ENCODE measurements at places on chromosomes 2 and 18.

GRCh38 chr2:48845684-48846083 lies 90.2 kb upstream of the LHCGR start:
- DNase-seq: no peak

GRCh38 chr18:26653943-26654615 lies 105.7 kb upstream of the KCTD1 start:
- no peak for DNase-seq

DNA sequence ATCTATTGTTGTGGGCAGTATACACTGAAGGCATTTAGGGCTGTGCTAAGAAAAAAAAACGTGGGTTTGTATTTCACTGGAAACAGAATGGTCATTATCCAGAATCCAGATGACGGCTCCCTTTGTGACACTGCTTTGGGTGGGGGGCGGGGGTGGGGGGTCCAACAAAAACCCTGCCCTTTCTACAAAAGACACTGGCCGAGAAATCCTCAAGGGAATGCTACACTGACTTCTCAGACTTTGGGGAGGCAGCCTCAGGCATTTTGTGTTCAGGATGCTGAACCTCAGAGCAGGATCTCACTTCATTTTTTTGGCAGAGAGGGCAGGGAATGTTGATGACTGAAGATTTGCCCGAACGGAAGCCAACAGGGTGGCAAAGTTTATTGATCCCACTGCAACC lies 417.1 kb downstream of the HRH4 start:
- DNase-seq: no peak

DNA sequence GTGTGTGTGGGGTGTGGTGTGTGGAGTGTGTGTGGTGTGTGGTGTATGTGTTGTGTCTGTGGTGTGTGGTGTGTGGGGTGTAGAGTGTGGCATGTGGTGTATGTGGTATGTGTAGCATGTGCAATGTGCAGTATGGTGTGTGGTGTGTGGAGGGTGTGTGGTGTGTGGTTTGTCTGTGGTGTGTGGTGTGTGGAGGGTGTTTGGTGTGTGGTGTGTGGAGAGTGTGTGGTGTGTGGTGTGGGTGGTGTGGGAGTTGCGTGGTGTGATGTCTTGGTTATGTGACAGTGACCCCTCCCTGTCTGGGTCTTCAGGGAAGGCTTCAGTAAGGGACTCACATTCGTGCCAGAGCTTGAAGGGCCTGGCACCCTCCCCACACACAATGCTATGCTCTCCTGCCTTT lies 718.2 kb upstream of the SOX11 start:
- no peak for DNase-seq

- DNase-seq: no peak
Observed at GRCh38 chr2:217469203-217469810, 533.5 kb downstream of the TNS1 start.

DNA sequence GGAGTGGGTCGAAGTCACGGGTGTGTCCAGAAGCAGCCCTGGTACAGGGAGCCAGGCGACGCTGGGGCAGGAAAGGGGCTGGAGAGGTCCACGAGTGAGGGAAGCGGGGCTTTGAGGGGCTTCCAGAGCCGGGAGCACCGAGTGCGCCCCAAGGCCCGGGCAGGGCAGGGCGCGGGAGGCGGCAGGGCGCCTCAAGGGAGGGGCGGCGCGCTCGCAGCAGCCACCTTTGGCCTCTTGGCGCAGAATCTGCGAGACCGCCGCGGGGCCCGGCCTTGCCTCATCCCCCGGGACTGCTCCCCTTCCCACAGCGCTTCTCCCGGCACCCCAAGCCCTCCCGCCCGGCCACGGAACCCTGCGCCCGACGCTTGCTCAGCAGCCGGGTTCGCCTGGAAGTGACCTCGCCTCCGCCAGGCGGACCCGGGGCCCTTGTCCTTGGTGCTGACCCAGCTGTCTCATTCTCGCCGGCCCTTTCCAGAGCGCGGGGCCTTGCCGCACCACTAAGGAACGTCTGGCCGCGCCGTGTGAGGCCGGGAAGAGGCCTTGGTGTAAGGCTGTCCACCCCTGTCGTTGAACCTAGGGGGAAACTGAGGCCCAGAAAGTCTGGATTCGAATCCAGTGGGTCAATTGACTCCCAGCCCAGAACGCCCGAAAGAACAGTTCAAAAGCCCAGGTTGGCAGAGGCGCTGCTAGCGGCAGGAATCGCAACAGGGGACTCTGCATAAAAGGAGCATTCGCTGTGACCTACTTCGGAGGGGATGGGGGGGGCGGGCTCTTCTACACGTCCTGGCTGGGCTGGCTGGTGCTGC lies 584 bp upstream of the DNER start:
- DNase-seq: no peak

- no peak for DNase-seq
Observed at GRCh38 chr2:159071190-159071915, 102.9 kb downstream of the TANC1 start.

DNA sequence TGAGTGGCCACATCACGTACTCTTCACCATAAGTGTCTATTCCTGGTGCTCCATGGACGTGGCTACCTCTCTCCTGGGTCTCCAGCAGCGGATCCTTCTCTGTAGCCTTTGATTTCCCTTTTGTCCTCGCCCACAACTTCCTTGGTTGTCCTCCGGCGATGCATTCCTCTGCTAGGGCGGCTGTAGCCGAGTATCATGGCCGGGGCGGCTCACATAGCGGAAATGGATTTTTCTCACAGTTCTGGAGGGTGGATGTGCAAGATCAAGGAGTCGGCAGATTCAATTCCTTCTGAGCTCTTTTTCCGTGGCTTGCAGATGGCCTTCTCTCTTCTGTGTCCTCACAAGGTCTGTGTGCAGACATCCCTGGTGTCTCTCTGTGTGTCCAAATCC lies 35.7 kb downstream of the ACKR3 start:
- DNase-seq: no peak

GRCh38 chr2:15793078-15793913 lies 147.1 kb upstream of the MYCN start:
- no peak for DNase-seq

GRCh38 chr2:200871151-200871550 lies 6.7 kb upstream of the CLK1 start:
- DNase-seq: no peak

GRCh38 chr18:33356735-33357134 lies 83.8 kb downstream of the CCDC178 start:
- DNase-seq: no peak

DNA sequence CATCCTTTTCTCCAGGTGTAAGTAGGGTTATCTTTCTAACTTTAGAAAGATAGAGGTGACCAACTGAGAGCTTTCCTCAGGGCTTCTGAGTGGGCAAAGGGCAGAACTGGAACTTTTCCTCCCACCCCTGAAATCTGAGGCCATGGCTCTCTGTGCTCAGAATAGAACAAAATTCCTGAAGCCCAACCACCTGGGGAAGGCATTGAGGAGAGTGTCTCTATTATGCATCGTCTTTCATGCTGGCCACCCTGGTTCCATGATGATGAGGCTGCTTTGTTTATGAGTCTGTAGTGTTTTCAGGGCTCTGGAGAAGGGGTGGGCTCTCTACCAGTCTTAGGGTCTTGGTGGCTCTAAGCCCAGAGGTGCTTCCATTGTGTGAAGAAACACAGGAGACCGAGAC lies 30.7 kb upstream of the IL1R1 start:
- no peak for DNase-seq

DNA sequence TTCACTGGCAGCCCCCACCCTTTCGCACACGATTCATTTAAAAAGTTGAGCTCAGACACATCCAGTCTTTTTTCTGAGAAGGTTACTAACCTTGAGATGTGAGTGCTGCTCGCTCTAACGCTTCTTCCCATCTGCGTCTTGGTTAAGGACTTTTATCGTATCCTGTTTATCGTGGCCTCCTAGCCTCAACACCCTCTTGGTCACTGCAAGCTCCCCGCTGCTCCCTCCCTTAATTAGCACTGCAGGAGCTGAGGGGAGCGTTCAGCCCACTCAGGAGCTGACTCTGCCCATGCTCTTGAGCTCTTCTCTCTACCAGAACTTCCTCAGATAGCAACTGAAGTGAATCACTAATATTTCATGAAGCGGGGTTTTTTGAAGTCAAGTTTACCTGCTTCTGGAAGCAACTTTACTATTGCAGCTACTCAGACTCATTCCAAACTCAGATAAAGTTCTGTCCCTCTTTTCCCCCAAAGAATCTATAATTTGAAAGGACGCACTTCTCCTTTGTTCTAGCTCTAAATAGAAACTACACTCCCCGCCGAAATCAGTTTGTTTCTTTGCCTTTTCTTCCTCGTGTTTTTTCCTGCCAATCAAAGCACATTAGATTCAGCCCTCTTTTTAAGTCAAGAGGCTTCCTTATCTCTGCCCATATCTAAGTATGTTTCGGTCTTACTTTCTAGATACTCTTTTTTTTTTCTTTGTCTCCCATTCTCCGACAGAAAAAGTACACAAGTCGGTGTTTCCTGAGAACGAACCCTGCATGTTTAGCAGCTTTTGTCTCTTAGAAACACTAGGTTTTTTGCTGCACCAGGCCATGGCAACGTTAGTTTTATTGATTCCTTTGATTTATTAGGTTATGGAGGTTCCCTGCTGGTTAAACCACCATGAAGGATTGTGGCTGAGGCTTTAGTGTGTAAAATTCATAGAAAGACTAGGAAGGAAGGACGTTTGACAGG lies 9.3 kb upstream of the CD226 start:
- DNase-seq: no peak

DNA sequence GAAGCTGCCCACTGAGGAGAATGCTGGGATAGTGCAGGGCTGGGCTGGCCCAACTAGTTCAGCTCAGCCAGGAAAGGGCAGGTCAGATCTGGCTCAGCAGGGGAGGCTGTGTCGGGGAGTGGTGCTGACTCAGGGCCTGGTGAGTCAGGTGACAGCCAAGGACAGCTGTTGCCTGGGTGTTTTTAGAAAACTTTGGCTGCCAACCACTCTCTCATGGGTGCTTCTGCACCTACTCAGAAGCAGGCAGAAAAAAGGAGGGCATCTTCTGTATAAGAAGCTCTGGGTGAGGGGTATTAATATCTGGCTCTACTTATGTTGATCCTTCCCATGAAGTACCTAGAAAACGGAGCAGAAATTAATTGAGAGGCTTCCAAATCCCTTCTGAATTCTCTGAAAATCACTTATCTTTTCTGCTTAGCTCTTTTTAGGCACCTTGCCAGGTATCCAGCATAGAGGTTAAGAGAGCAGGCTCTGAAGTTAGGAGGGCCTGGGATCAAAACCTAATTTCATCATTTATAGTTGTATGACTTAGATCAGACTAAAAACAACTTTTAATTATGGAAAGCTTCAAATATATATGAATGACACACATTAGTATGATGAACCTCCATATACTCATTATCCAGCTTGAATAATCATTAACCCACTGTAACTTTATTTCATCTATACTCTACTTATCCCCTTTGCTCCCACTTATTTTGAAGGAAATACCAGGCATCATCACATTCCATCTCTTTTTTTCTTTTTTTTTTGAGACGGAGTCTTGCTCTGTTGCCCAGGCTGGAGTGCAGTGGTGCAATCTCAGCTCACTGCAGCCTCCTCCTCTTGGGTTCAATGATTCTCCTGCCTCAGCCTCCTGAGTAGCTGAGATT lies 15.5 kb upstream of the RAB10 start:
- no peak for DNase-seq

GRCh38 chr2:222298001-222298310 lies 842 bp downstream of the PAX3 start:
- DNase-seq: no peak

DNA sequence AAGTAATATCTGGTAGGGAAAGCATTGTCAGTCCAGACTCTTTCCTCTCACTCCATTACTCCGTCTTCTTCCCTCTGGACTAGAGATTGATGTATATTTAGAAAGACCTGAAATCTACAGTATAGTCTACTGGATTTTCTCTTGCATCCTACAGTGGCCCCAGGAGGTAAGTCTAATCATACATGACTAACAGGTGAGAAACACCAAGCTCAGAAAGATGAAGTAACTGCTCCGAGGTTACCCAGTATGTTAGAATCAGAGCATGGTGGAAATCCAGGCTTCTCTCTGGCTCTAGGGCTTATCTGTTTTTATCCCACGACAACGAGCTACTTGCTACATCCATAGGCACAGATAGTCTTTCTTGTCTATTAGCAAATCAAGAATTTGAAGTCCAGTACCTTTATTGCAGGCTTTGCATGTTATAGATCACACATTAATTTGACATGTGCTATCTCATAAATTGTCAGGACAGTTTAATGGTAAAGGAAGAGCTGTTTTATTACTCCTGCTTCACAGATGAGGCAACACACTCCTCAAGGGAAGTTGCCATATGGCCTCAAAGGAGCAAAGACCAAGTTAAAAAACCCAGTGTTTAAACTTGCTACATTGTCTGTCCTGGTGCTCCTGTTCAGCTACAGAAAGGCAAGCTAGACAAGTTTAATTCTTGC lies 484.3 kb downstream of the THSD7B start:
- DNase-seq: no peak

DNA sequence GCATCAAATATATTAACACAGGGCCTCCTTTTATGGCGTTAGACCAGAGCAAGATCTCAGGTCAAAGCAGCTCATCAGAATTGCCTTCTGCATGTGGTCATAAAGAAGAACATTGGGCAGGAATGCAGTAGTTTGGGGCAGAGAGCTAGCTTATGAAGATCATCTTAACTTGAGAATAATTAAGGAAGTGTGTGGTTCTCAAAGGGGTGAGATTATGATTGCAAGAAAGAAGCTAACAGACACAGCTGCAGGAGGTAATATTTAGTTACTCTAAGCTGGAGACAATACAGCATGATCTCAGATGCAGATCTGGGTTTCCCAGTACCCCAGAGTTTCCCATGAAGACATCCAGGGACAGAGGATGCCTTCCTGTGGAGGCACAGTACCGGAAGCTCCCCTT lies 91.6 kb downstream of the TTC27 start:
- DNase-seq: no peak

- DNase-seq: no peak
Observed at GRCh38 chr2:108898315-108899082, 90.5 kb downstream of the EDAR start.

GRCh38 chr18:60228609-60229595 lies 143.7 kb downstream of the MC4R start:
- no peak for DNase-seq

- no peak for DNase-seq
Observed at GRCh38 chr2:197200762-197201058, 109.9 kb downstream of the ANKRD44 start.

DNA sequence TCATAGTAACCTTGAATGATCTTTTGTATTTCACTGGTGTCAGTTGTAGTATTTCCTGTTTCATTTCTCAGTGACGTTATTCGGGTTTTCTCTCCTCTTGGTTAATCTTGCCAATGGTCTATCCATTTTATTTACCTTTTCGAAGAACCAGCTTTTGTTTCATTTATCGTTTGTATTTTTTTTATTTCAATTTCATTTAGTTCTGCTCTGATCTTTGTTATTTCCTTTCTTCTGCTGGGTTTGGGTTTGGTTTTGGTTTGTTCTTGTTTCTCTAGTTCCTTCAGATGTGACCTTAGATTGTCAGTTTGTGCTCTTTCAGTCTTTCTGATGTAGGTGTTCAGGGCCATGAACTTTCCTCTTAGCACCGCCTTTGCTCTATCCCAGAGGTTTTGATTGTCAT lies 36.7 kb downstream of the SP140 start:
- DNase-seq: no peak

Measured in cortex of kidney (tissue), 1 donor.